ENCODE measurements at places on chromosomes 2 and 18. TPM values are rescaled to one million over a fixed set of nuclear protein-coding genes. Genes with fewer than 3 reads are reported as not detected.

DNA sequence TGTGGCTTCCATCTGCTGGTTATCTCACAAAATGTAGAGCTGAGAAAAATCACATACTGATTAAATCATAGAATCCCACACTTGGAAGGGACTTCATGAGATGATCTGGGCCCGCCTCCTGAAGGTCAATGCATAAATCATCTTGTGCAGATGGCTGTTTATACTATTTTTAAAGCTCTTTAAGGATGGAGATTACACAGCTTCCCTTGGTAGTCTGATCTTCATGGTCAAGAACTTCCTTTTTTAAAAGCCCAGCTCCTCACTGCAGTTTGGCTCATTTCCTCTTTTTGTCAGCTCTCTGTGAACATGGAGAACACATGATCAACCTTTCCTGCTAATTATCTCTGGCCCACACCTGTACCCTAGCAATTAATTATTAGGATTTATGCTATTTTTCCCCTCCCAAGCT, 25.9 kb downstream of the GCG start:
- no peak overlapping the region for H3K27ac ChIP-seq
- H3K36me3 ChIP-seq: no peaks in the 10 kb centered on the region
- no peaks in the 10 kb centered on the region for H3K27me3 ChIP-seq
- no peak overlapping the region for H3K4me3 ChIP-seq

DNA sequence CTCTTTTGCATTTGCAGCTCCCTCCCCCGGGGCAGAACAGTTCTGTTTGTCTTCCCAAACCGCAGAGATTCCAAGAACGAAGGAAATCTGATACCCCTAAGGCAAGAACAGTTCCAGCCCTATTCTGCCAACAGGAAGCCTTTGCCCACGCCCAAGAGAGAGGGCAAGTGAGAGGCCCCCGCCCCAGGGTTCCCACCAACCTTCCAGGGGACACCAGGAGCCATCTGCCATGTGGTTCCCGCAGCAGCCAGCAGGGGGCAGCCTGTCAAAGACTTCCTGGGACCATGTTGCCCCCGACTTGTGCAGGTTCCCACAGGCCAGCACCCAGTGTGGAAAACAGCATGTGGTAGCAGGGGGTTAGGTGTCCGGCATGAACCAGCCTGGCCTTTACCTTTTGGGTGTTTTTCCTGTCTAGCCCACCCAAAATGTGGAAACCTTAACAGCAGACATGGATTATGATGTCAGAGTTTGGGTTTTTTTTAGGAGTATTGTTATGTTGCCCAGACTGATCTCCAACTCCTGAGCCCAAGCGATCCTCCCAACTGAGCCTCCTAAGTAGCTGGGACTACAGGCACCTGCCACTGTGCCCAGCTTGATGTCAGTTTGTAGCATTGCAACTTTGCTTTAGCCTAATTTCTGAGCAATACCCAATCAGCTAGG, 21.7 kb upstream of the EFHD1 start:
- H3K27ac ChIP-seq: no peak overlapping the region
- no peaks in the 10 kb centered on the region for H3K4me1 ChIP-seq
- H3K36me3 ChIP-seq: no peaks in the 10 kb centered on the region
- peak; percentile 69 for DNase-seq

GRCh38 chr2:231923951-231924888, 2.0 kb downstream of the NPPC start:
- DNase-seq: peak; percentile 8
- H3K4me1 ChIP-seq: peaks cover 26% of the 10 kb centered on the region
- H3K27ac ChIP-seq: no peak overlapping the region
- H3K36me3 ChIP-seq: no peaks in the 10 kb centered on the region
- H3K27me3 ChIP-seq: peaks cover 98% of the 10 kb centered on the region

GRCh38 chr2:71212336-71212735, 14.6 kb downstream of the PAIP2B start:
- no peak overlapping the region for H3K4me3 ChIP-seq
- H3K27ac ChIP-seq: no peak overlapping the region
- H3K4me1 ChIP-seq: peaks cover 21% of the 10 kb centered on the region
- no peaks in the 10 kb centered on the region for H3K27me3 ChIP-seq
- no peak for DNase-seq

GRCh38 chr2:191845876-191846514, 893 bp downstream of the CAVIN2 start:
- H3K4me3 ChIP-seq: peak overlapping the region; percentile 79
- no peak for DNase-seq
- H3K36me3 ChIP-seq: peaks cover 22% of the 10 kb centered on the region
- peaks cover 95% of the 10 kb centered on the region for H3K4me1 ChIP-seq

DNA sequence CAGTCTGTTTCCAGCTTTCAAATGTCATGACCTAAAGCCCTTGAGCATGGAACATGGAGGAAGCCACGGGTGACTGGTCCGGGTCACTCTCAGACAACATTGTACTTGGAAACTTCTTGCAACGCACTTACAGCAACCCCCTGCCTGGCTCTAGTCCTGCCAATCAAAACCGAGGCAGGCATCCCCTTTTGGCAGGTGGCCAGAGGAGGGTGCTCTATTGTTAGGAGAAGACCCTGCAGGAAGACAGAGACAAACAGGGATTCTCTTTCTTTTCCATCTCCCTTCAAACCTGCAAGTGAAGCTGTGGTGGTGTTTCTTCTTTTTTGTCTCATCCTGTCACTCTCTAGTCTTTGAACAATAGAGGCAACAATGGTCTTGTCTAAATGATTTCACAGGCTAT, 667.2 kb downstream of the ZEB2 start:
- DNase-seq: no peak
- H3K27ac ChIP-seq: no peak overlapping the region
- H3K27me3 ChIP-seq: no peaks in the 10 kb centered on the region
- H3K4me1 ChIP-seq: no peaks in the 10 kb centered on the region
- H3K36me3 ChIP-seq: no peaks in the 10 kb centered on the region
- H3K4me3 ChIP-seq: no peak overlapping the region

NPC1 gene
- total RNA-seq: 10.3 TPM

- H3K36me3 ChIP-seq: peaks cover 18% of the 10 kb centered on the region
- H3K4me3 ChIP-seq: no peak overlapping the region
- no peaks in the 10 kb centered on the region for H3K27me3 ChIP-seq
- H3K27ac ChIP-seq: no peak overlapping the region
- no peak for DNase-seq
Measured at GRCh38 chr2:36466135-36466534, 110.6 kb downstream of the CRIM1 start.

DNA sequence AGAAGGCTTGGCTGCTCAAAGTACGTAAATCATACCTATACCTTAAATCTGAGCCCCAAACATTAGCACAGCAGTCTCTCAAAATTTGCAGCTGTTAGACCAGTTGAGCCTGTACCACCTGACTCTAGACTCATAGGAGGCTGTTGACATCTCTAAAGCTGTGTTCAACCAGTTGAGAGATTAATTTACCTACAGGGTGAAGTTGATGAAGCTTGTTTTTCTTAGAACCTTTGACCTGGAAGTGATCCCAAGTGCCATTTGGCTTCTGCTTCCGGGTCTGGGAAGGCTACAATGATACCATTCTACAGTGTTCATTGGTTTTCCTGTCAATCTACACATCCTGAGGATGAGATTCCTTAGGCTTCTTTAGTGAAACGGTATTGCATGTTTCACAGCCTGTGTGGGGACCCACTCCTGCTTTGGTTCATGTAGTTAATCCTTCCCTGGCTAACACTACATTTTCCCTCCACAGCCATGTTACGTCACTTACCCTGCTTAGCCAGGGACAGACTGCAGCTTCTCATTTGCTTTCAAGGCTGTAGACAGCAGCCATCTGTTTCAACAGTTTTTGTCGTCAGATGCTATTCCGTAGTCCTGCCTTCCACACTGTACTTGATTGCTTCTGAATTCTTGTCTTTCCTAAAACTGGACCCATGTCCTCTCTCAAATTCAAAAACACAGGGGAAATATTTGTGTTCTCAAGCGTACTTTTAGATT, 4.7 kb upstream of the IL1RL2 start:
- peaks cover 12% of the 10 kb centered on the region for H3K36me3 ChIP-seq
- H3K4me3 ChIP-seq: no peak overlapping the region
- peaks cover 13% of the 10 kb centered on the region for H3K4me1 ChIP-seq

DNA sequence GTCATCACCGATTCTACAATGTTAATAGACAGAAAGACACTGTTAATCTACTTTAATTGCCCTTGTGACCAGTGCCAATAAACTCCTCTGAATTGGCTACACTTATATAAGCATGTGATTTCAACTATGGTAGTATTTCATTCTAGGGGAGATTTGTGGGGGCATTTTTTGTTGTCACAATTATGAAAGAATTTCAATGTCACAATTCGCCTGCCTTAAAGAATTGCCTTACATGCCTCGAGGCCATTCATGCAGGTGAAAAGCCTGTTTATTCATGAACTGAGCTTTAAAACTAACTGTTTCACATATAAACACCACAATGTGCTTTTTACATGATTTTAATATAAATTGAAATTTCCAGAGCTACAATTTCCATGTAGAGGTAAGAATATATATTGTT, 162.8 kb downstream of the GCA start:
- DNase-seq: no peak
- no peak overlapping the region for H3K27ac ChIP-seq
- H3K4me1 ChIP-seq: no peaks in the 10 kb centered on the region
- no peak overlapping the region for H3K4me3 ChIP-seq

- no peak for DNase-seq
- no peaks in the 10 kb centered on the region for H3K4me1 ChIP-seq
- H3K4me3 ChIP-seq: no peak overlapping the region
- H3K27ac ChIP-seq: no peak overlapping the region
- no peaks in the 10 kb centered on the region for H3K36me3 ChIP-seq
- H3K27me3 ChIP-seq: no peaks in the 10 kb centered on the region
Measured at GRCh38 chr2:56502616-56503015, 318.8 kb downstream of the CCDC85A start.

PFN4 gene
- 0.74 TPM for total RNA-seq

DCDC2C gene
- total RNA-seq: not detected

DNA sequence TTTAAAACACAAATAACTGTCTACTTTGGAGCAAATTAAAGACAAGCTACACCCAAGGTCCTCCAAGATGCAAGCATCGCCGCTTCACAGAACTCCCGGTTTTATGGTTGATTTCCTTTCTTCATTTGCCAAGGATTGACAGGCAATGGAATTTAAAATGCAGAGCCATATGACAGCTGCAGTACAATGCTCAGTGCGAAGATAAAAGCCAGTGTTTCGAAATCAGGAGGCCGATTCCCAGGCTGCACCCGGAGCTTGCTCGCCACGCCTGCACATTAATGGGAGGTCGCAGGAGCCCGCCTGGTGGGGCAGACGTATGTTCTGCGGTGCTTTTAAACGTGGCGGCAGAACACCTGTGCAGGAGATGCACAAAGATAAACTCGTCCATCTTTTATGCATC, 727.6 kb upstream of the SOX11 start:
- H3K27me3 ChIP-seq: no peaks in the 10 kb centered on the region
- H3K36me3 ChIP-seq: no peaks in the 10 kb centered on the region
- H3K4me1 ChIP-seq: no peaks in the 10 kb centered on the region
- no peak for DNase-seq
- H3K27ac ChIP-seq: no peak overlapping the region

ALLC gene
- total RNA-seq: not detected

DNA sequence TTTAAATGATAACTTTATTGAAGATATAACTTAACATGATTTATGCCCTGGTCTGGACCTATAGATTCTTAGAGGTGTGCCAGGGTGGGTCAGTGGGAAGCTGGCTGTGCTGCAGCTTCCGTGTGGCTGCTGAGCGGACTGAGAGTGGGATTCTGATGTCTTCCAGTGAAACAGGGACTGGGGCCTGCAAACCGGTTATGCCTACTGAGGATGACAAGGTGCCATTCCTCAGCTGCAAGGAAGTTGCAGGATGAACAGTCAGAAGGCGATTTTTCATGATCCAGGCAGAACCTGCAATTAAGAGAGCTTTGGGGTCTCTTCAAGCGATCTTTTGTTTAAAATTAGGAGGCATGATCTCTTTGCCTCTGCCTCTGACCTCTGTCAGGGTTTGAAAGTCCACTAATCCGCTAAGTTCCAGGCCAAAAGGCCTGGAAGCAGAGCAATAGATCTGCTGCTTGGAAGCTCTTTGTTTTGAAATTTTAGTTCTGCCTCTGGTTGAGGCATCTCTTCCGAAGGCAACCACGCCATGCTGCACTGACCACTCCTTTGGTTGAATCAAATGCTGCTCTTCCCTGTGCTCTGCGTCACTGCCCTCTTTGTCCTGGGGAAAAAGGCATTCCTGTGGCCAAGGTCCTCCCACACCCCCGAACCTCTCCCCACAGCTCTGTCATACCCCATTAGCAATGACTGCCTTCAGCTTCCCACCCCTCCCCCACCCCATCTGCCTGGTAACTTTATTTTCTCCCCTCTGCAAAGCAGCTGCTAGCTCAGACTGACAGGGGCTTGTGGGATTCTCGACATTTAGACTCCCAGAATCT, 2.0 kb downstream of the TMEM169 start:
- peaks cover 19% of the 10 kb centered on the region for H3K4me1 ChIP-seq
- H3K27ac ChIP-seq: no peak overlapping the region
- H3K36me3 ChIP-seq: no peaks in the 10 kb centered on the region
- H3K27me3 ChIP-seq: no peaks in the 10 kb centered on the region
- no peak for DNase-seq
- H3K4me3 ChIP-seq: no peak overlapping the region

- no peak for DNase-seq
- no peaks in the 10 kb centered on the region for H3K27me3 ChIP-seq
- H3K27ac ChIP-seq: no peak overlapping the region
- peaks cover 17% of the 10 kb centered on the region for H3K36me3 ChIP-seq
- H3K4me3 ChIP-seq: no peak overlapping the region
Measured at GRCh38 chr2:215355801-215356200, 43.9 kb downstream of the ATIC start.

GDF7 gene
- total RNA-seq: 0.58 TPM

NPAS2 gene
- total RNA-seq: 51.0 TPM

DNA sequence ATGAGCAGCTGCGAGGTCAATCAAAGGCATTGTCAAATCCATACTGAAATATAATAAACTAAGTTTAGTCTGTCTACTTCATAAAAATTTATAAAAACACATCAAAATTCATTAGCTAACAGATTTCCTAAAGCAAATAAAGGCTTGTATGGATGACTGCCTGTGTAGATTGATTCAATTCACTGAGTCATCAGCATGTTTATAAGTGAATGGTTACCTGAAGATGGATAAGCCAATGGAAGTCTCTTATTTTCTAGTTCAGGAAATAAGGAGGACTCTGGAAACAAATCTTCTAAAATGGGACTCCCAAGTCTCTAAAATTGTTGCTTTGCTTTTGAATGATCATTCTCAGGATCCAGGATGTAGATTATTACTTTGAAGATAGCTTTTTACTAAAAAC, 57.0 kb upstream of the HNRNPA3 start:
- peaks cover 1% of the 10 kb centered on the region for H3K27me3 ChIP-seq
- no peak overlapping the region for H3K27ac ChIP-seq
- H3K4me3 ChIP-seq: no peak overlapping the region
- no peaks in the 10 kb centered on the region for H3K4me1 ChIP-seq
- DNase-seq: no peak

BCL11A gene
- 27.1 TPM for total RNA-seq

All from left ventricle myocardium inferior (tissue), 1 donor.